ENCODE measurements at places on chromosomes 12 and 14. TPM values are rescaled to one million over a fixed set of nuclear protein-coding genes. Genes with fewer than 3 reads are reported as not detected.
A peak's percentile ranks its signal among the peaks of the same experiment; 100 is the strongest.

DNA sequence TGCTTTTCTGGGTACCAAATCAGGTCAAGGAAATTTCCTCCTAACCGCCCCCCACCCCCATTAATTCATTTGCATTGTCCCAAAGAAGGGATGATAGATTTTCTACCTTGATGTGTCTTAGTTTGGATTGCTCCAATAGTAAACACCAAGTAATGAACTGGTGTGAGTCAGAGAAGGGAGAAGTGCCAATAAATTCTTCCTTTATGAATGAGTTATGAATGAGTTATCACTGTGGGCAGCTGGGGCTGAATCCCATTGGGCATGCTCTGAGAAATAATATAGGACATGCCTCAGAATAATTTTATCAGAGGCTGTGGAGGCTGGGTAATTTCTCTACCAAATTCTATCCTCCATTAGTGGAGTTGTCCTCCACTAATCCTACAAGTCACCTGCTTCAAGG, 277.9 kb upstream of the FLRT2 start:
- DNase-seq: no peak
- no peak overlapping the region for H3K4me3 ChIP-seq
- H3K27ac ChIP-seq: no peak overlapping the region
- H3K36me3 ChIP-seq: no peaks in the 10 kb centered on the region

DNA sequence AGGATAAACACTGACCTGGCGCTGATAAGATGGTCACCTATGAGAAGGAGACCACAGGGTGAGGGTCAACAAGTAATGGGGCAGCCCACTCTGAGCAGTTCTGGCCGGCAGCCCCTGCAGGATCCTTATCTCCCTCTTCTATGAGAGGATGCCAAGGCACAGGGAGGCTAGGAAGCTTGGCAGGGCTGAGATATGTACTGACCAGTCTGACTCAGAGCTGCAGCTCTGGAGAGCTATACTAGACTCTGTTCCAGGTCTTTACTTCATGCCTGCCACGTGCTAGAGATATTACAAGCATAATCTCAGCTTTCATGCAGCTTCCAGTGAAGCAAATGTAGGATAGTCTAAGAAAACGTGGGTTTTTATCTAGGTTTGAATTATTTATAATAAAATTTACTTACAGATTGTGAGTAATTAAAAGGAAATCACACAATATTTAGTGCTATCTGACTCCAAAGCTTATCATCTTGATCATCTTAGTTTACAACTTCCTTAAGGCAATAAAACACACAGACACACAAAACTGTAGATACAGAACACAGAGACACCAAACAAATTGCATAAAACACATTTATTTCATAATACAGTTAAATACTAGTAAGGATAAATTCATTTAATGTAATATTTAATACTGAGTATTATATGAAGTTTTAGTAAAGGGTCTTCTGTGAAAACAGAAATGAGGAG, 32.3 kb downstream of the GIT2 start:
- no peak overlapping the region for H3K27ac ChIP-seq
- no peak overlapping the region for H3K4me3 ChIP-seq
- H3K36me3 ChIP-seq: peaks cover 56% of the 10 kb centered on the region
- H3K27me3 ChIP-seq: no peaks in the 10 kb centered on the region

The FGF6 gene
- not detected for total RNA-seq

- H3K4me1 ChIP-seq: no peaks in the 10 kb centered on the region
- no peaks in the 10 kb centered on the region for H3K27me3 ChIP-seq
- peaks cover 4% of the 10 kb centered on the region for H3K36me3 ChIP-seq
- H3K27ac ChIP-seq: no peak overlapping the region
- DNase-seq: no peak
Observed at GRCh38 chr14:24251880-24252288, 9.5 kb upstream of the TINF2 start.

The MPHOSPH9 gene
- 74.8 TPM for total RNA-seq

The DHRS2 gene
- 3.1 TPM for total RNA-seq

DNA sequence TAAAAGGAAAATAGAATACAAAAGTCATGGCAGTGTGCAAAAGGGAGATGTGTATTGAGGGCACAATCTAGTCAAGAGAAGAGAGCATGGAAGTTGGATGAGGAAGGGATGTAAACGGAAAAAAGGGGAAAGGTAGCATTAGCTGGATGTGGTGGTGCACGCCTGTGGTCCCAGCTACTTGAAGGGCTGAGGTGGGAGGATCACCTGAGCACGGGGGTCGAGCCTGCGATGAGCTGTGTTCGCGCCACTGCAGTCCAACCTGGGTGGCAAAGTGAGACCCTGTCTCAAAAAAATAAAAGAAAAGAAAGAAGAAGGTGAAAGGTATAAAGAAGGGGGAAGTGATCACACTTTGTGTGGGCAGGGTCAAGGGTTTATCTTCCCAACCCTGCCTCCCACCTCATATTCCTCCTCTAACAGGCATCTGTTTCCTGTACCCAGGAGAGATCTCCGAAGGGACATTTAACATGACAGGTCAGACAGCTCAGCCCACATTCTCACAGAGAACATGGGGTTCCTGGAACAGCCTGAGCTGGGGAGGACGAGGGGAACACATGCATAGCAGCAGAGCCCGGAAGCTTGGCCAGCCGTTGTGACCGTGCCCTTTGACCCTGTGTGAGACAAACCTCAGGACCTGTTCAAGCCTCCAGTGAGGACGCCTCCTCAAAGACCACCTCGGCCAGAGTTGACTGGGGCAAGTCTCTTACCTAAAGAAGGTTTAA, 8.9 kb downstream of the RNASE11 start:
- DNase-seq: no peak
- H3K4me3 ChIP-seq: no peak overlapping the region
- H3K36me3 ChIP-seq: no peaks in the 10 kb centered on the region
- no peaks in the 10 kb centered on the region for H3K4me1 ChIP-seq
- H3K27ac ChIP-seq: no peak overlapping the region
- H3K27me3 ChIP-seq: no peaks in the 10 kb centered on the region

DNA sequence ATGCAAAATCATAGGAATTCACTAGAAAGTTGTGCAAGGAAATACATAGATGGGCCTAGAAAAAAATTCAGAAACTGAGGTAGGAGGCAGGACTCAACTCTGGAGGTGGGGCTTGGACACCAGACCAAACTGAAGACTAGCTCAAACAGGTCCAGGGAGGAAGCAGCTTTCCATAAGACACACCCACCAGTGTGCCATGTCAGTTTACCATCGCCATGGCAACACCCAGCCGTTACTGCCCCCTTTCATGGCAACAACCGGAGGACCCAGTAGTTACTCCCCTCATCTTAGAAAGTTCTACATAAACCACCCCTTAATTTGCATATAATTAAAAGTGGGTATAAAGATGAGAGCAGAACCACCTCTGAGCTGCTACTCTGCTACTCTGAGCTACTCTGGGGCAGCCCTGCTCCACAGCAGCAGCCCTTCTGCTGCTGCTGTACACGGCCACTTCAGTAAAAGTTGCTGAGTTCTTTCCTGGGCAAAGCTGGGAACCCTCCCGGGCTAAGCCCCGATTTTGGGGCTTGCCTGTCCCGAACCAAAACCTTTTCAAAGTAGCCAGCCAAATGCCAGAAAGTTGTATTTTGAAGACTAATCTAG, 30.8 kb upstream of the NINJ2 start:
- H3K4me3 ChIP-seq: no peak overlapping the region
- peaks cover 18% of the 10 kb centered on the region for H3K4me1 ChIP-seq
- no peak overlapping the region for H3K27ac ChIP-seq
- no peak for DNase-seq

DNA sequence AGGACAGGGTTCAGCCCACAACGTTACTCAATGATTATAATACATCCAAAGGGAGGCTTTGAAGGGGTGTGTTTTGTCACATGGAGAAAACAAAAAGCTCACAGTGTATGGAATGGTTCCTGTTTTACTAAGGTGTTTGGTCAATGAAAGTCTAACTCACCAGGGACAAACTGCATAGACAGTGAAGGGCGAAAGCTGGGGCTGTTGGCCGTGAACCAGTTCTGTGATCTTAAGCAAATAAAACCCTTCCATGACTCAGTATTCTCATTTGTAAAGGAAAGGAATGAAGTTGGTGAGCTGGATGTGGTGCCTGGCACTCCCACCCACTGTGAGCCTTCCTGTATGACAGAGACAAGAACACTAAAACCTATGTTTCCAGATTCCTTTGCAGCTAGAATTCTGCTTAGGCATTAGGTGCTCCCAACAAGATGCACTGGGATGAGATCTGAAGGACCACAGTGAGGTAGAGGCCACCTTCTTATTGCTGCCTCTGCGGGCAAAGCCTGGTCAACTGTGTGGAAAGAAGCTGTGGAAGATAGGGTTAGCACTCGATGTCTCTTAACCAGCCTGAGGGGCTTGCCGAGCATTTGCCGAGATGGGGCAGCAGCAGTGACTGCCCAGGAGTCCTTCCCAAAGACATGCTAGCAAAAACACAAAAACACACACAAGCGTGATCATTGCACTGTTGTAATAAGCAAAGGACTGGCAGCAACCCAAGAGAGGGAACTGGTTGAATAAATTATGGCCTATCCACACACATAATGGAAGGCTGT, 48.5 kb downstream of the VCPKMT start:
- no peaks in the 10 kb centered on the region for H3K27me3 ChIP-seq
- H3K4me1 ChIP-seq: peaks cover 38% of the 10 kb centered on the region
- no peak overlapping the region for H3K27ac ChIP-seq
- DNase-seq: no peak
- H3K4me3 ChIP-seq: no peak overlapping the region

GRCh38 chr14:73492043-73492552, 1.4 kb downstream of the RIOX1 start:
- no peaks in the 10 kb centered on the region for H3K27me3 ChIP-seq
- peak overlapping the region; percentile 85 for H3K4me3 ChIP-seq
- H3K27ac ChIP-seq: peak overlapping the region; percentile 88
- DNase-seq: no peak

DNA sequence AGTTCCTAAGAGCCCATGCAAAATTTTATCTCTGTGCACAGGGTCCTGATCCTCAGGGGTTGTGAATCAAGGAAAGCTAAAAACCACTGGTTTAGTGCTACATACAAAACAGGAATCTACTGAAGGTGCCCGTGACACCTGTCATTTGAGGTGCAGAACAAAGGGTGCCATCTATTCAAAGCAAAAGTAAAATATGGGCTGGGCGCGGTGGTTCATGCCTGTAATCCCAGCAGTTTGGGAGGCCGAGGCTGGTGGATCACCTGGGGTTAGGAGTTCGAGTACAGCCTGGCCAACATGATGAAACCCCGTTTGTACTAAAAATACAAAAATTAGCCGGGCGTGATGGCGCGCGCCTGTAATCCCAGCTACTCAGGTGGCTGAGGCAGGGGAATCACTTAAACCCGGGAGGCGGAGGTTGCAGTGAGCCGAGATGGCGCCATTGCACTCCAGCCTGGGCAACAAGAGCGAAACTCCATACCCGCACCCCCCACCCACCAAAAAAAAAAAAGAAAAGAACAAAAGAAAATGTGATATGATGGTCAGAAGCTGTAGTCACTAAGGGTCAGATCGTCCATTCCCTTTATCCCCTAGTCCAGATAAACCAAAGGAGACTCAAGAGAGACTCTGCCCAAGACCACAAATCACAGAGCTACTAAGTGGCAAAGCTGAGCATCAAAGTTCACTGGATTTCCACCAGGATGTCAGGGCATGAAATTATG, 3.4 kb downstream of the PPTC7 start:
- no peak overlapping the region for H3K27ac ChIP-seq
- peak overlapping the region; percentile 7 for H3K4me3 ChIP-seq
- H3K27me3 ChIP-seq: no peaks in the 10 kb centered on the region

- H3K4me3 ChIP-seq: peak overlapping the region; percentile 6
- H3K4me1 ChIP-seq: peaks cover 23% of the 10 kb centered on the region
- no peaks in the 10 kb centered on the region for H3K36me3 ChIP-seq
- DNase-seq: no peak
- H3K27me3 ChIP-seq: no peaks in the 10 kb centered on the region
Observed at GRCh38 chr12:76762601-76762980, 1.3 kb upstream of the ZDHHC17 start.

GRCh38 chr12:115422845-115423545, 739.0 kb upstream of the TBX3 start:
- H3K4me3 ChIP-seq: no peak overlapping the region
- DNase-seq: no peak
- H3K36me3 ChIP-seq: no peaks in the 10 kb centered on the region
- H3K27me3 ChIP-seq: no peaks in the 10 kb centered on the region
- no peaks in the 10 kb centered on the region for H3K4me1 ChIP-seq

- no peak overlapping the region for H3K27ac ChIP-seq
- DNase-seq: no peak
- H3K27me3 ChIP-seq: no peaks in the 10 kb centered on the region
- no peaks in the 10 kb centered on the region for H3K4me1 ChIP-seq
- H3K36me3 ChIP-seq: no peaks in the 10 kb centered on the region
- no peak overlapping the region for H3K4me3 ChIP-seq
Observed at GRCh38 chr14:22668417-22668816, 24.3 kb upstream of the OR6J1 start.

DNA sequence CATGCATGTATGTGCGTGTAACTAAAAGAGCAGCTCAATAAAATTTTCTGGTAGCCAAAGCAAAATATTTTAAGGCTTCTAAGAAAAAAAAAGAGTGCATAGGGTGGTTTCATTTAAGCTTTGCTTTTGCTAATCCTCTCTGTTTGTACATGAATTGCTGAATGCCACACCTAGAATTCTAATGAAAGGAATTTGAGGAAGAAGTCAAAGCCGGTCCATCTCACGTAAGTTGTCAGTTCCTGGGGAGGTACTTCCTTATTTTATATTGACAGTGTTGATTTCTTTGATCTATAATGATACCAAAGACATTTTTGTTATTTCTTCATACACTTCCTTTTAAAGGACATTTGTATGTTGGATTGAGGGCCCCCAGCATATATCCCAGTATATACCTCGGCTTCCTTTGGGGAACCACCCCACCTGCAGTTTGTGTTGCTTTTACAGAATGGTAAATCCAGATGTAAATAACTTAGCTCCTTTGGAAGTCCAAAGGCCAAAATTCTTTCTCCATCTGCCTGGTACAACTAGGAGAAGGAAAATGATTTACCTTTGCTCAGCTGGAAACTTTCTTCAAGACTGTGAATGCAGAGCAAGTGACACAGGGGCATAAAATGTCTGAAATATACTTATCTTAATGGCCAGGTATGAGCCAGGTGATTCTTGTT, 420.9 kb upstream of the ATP2B1 start:
- H3K27ac ChIP-seq: no peak overlapping the region
- DNase-seq: no peak
- H3K4me3 ChIP-seq: no peak overlapping the region
- no peaks in the 10 kb centered on the region for H3K4me1 ChIP-seq
- no peaks in the 10 kb centered on the region for H3K36me3 ChIP-seq

GRCh38 chr12:111596985-111597830, 1.9 kb downstream of the ATXN2 start:
- DNase-seq: no peak
- no peaks in the 10 kb centered on the region for H3K27me3 ChIP-seq
- H3K4me3 ChIP-seq: peak overlapping the region; percentile 59
- H3K27ac ChIP-seq: peak overlapping the region; percentile 74
- no peaks in the 10 kb centered on the region for H3K36me3 ChIP-seq

The SLC6A15 gene
- total RNA-seq: not detected

The AICDA gene
- 0.18 TPM for total RNA-seq

DNA sequence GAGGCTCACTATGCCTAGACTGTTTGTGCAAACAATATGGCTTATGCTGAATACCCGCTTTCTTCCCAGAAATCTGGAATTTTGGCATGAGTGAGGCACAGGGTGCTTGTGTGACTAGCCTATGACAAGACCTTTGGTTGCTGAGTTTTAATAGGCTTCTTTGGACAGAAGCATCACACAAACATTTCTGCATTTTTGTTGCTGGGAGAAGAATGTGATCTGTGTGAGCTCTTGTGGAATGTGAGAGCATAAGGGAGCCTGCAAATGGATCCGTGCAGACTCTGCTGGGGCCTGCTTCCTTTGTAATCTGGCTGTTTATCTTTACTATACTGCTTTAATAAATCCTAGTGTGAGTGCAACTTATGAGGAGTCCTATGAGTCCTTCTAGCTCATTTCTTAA, 83.0 kb upstream of the ZDHHC17 start:
- H3K4me3 ChIP-seq: no peak overlapping the region
- no peaks in the 10 kb centered on the region for H3K4me1 ChIP-seq
- no peak for DNase-seq
- no peak overlapping the region for H3K27ac ChIP-seq
- H3K36me3 ChIP-seq: no peaks in the 10 kb centered on the region

The GPHN gene
- total RNA-seq: 12.1 TPM

The PPP1R36 gene
- total RNA-seq: 0.22 TPM

All from CD8-positive, alpha-beta memory T cell (primary cell).